Cortex of kidney (tissue), 1 donor: ENCODE measurements at places on chromosomes 5 and 9.

DNA sequence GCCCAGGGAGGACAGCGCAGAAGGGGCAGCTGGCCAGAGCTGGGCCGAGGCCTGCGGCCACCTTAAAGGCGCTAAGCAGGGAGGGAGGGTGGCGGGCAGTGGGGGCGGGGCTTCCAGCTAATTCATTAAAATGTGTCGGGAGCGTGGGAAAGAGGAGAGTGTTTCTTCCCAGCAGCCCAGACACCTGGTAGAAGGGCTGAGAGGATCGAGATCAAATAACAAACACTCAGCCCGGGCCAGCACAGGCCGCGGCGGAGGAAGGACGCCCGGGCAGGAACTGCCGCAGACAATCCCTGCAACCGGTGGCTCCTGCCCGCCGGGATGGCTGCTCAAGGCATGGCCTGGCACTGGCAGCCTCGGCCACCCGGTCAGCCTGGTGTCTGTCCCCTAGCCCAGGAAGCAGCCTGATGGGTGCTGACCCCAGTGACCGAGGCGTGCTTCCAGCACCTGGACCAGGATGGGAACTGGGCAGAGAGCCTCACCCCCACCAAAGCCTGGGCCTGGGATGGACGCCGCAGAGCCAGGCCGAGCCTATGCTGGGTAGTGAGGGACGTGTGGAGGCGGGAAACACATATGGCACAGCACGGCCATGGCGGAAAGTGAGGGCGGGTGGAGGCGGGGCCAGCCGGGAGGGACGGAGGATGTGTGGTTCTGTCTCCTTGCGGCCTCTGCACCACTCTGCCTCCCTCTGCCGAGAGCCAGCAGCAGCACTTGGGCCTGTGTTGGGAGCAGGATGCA lies 3.2 kb upstream of the NRARP start:
- no peak for DNase-seq

DNA sequence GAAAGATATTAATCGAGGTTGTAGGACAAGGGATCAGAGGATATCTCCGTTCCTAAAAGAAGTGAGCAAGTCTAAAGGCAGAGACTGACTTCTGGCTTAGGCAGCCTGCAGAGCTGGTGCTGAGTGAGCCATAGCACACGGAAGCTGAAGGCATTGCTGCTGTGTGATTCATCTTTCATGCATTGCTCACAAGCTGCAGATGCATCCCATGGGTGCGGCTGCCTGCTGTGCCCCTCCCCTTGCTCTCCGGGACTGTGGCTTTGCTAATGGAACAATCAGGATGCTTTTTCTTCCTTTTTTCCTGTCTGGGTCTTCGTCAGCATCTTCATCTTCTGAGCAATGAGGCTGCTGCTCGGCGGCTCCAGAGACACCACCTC lies 341.4 kb downstream of the DIRAS2 start:
- no peak for DNase-seq

- DNase-seq = no peak
These were observed 256.8 kb upstream of the GRAMD2B start for GRCh38 chr5:126166368-126166767.

DNA sequence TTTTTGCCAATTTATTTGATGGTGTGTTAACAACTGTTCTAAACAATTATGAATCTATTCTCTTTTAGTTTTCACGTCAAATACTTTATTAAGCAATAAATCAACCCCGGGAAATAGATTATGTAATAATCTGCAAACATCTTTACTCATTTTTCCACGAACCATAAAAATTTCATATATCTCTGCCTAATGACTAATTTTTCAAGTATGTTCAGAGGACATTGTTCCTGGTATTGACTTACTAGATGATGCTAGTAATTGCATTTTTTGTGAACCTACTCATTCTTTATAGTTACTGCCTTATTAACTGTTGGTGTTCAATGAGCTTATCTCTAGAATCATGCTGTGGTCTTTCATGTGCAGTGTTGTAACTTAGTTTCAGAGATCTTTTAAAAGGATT lies 41.0 kb upstream of the FBN2 start:
- DNase-seq = no peak

DNA sequence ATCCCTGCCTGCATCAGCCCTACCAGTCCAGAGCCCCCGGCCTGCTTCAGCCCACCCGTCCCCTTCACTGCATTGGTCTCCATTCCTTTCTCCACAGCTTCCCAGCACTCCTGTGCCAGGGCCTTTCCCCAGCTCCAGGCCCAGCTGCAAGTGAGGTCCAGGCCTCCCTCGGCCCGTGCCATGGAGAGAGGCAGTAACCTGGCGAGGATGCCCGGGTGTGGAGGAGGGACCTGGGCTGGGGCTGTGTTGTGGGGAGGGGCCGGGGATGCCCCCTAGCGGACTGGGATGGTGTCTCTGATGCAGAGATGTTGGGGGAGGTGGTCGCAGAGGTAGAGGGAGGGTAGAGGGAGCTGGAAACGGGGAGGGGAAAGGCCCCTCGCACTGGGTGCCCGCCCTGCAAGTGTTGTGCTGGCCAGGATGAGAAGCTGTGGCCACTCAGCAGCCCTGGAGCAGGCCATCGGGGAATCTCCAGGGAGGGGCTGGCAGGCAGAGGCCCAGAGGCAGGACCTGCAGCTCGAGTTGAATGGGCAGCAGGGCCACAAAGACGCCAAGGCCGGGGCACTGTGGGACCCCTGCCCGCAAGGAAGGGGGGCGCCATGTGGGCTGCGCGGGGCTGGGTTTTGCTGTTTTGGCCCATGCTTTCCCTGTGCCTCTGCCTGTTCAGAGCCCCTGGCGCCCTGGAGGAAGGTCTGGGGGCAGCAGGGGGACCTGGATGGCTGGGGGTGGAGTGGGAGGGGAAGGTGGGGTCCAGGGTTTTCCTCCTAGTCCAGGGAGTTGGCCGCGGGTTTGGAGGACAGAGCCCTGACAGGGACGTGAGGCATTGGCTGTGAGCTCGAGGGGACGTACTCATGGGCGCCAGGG lies 26.0 kb upstream of the NKD2 start:
- no peak for DNase-seq

DNA sequence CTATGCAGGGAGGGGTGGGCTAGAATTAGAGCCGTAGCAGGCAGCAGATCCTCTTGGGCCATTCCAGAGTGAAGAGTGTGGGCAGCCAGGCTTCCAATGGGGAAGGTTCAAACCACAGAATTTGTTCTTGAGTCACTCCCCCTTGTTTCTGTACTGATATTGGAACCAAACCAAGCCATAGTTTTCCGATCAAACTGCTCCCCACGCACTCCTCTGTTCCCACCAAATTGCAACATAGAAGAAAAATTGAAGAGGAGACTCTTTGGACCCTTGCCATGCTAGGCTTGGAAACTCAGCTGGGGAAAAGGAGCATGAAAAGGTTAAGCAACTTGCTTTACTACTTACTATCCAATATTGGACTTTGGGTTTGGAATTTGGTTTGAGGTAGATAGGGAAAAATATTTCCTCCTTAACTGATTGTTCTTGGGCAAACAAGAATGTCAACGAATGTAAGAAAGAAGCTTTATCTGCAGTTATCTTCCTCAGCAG lies 165.8 kb upstream of the NR3C1 start:
- DNase-seq = no peak

- no peak for DNase-seq
These were observed 24.5 kb upstream of the TOR1B start for GRCh38 chr9:129778469-129778868.

GRCh38 chr5:42381973-42382372 lies 41.3 kb upstream of the GHR start:
- no peak for DNase-seq

- DNase-seq = no peak
These were observed 2.0 kb downstream of the TNC start for GRCh38 chr9:115115924-115116323.

DNA sequence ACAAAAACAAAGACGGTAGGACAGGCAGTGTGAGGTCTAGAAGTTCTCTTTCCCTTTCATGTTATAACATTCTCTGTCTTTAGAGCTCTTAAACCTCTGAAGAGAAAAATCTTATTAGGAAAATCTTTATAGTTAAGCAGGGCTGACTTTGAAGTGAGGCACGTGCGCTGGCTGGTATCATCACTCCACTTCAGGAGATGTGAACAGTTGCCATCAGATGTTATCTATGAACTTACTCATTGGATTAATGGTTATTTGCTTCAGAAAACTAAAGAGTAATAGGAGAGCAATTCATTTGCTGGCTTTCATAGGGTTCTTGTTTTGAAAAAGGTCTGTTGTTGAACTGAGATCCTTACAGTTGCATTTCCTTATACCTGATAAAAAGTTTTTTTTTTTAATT lies 25.7 kb downstream of the LRRTM2 start:
- DNase-seq = no peak

DNA sequence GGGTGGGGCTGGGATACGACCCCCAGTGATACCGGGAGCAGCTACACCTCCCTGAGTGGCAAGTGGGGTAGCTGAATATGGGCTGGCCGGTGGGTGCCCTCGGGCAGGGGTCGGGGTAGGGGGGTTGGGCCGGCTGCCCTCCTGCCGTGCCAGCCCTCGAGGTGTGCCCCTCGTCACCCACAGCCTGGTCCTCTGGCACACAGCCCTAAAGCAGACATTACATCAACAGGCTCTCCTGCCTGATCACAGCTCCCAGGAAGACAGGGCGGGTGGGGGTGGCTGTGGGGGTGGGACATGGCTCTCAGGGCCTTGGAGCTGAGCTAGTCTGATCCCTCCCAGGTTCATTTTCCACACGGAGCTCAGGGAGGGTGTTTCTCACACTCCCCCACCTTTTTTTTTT lies 23.2 kb downstream of the FBXW5 start:
- no peak for DNase-seq

DNA sequence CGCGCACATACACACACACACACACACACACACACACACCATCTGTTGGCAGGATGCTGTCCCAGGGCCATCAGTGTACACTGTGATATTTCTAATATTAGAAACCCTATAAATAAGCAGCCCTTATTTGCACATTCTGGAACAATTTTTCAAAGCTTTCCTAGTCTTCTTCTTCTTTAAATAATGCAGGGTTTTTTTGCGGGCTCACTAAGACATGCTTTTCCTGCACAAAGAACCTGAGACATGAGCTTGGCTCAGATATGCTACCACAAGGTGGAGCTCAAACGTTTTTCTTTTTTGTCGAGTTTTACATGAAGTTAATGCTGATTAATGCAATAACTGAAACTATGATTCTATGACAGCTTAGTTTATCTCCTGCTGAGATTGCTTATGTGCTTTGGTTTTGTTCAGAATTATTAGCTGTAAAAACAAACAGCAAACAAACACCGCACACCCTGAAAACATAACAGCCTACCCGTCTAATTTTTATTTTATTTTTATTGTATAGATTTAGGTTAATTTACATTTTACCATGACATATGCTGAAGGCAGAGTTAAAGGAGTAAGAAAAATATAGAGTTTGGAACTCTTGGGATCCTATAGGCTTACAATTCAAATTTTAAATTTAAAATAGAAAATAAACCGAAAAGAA lies 95.8 kb downstream of the ALDH1A1 start:
- no peak for DNase-seq

GRCh38 chr5:36698031-36698430 lies 91.6 kb downstream of the SLC1A3 start:
- DNase-seq = no peak

DNA sequence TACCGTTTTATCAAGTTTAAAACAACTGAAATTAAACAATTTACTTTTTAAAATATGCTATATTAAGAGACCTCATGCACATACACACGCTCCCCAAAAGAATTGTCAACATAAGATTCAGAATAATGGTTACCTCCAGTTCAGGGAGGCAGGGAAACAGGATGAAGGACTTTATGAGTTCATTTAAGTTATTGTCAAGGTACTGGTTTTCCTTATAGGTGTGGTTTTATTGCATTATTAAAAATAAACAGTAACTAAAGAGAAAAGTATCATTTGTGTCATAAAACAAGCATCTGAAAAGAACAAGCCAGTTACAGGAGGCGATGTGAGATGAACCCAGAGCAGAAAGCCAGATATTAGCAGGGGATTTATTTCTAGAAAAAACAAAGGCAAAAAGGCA lies 2376.7 kb downstream of the MAT2B start:
- DNase-seq = no peak

GRCh38 chr5:126864042-126864688 lies 87.2 kb downstream of the LMNB1 start:
- no peak for DNase-seq

DNA sequence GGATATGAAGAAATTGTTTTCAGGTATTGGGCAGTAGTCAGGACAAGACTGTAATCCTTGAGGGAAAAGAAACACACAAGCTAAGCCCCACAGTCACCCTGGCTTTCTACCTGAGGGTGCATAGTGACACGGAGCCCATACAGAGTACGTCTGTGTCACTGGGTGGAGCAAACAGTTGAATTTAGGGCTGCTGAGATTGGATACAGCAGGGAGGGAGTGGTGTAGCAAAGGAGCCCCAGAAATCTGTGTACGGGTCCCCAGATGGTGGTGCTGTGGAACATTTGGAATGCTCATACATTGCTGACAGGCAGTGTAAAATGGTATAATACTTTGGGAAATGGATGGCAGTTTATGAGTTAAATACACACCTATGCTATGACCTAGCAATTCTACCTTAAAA lies 5.1 kb downstream of the TRMT10B start:
- no peak for DNase-seq

- DNase-seq = no peak
These were observed 276.7 kb upstream of the KIF2A start for GRCh38 chr5:62029303-62029702.

- no peak for DNase-seq
These were observed 118.0 kb downstream of the VAV2 start for GRCh38 chr9:133874060-133874657.

DNA sequence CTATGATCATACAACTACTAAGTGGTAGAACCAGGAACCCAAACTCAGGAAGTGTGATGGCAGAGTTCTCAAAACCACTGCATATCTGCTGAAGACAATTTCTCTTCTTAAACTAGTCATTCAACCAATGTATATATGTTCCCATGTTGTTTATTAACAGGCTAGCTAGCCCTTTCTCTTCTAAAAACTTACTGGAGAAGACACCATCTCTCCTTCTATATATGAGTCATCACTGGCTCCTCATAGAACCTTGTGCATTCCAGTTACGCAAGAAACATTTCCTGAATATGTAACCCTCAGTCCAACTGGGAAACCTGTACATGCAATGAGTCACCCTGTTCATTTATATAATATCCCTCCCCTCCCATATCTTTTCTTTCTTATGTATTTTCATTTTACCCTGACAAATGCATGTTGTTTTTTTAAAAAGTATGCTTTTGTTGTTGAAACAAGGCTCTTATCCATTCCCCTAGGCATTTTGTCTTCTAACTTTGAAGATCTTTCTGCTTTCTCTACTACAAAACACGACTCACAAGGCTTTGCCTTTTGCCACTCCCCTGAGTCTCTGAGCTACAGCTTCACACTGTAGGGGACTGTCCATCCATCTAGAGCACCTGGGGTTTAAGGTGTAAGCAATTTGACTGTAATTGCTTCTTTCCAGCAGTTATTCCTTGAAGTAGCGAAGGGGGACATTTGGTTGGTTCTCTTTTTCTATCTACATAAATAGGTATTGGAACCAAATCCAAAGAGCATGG lies 119.5 kb downstream of the ANXA1 start:
- DNase-seq = no peak

DNA sequence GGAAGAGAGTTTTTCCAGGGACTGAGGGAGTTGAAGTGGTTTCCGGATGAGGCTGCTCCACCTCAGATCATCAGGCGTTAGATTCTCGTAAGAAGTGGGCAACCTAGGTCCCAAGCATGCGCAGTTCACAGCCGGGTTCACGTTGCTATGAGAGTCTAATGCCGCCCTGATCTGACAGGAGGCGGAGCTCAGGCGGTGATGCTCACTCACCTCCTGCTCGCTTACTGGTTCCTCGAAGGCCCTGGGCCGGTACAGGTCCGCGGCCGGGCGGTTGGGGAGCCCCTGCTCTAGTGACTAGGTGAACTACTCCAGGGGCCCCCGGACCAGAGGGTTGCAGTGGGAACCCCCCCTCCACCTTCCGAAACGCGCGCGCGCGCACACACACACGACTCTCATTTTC lies 997 bp upstream of the RNF130 start:
- no peak for DNase-seq
